ENCODE measurements at places on chromosomes 2 and 18. TPM values are rescaled to one million over a fixed set of nuclear protein-coding genes. Genes with fewer than 3 reads are reported as not detected.

The TBR1 gene
- 0.03 TPM for total RNA-seq

The SERPINB12 gene
- not detected for total RNA-seq

The CAPN14 gene
- total RNA-seq, result not detected

The CTAGE1 gene
- total RNA-seq, result 0.11 TPM

The IGFBP5 gene
- total RNA-seq, result not detected

The MYO5B gene
- 0.97 TPM for total RNA-seq

The POTEE gene
- 0.05 TPM for total RNA-seq

The EPAS1 gene
- 13.1 TPM for total RNA-seq

The RGPD8 gene
- total RNA-seq, result 5.5 TPM

The MRPL30 gene
- total RNA-seq, result 53.4 TPM

The KCNG2 gene
- total RNA-seq, result not detected

The C1GALT1C1L gene
- total RNA-seq, result 1.1 TPM

- H3K4me1 ChIP-seq, result no peaks in the 10 kb centered on the region
- H3K4me3 ChIP-seq, result no peak overlapping the region
- H3K27ac ChIP-seq, result no peak overlapping the region
- peaks cover 62% of the 10 kb centered on the region for H3K36me3 ChIP-seq
- H3K27me3 ChIP-seq, result no peaks in the 10 kb centered on the region
Measured at GRCh38 chr2:37091873-37092272, 7.6 kb downstream of the GPATCH11 start.

GRCh38 chr2:177983183-177983788 is 89.3 kb downstream of the PDE11A start:
- H3K4me3 ChIP-seq, result no peak overlapping the region
- H3K27ac ChIP-seq, result no peak overlapping the region
- DNase-seq, result peak; percentile 36
- no peaks in the 10 kb centered on the region for H3K36me3 ChIP-seq

DNA sequence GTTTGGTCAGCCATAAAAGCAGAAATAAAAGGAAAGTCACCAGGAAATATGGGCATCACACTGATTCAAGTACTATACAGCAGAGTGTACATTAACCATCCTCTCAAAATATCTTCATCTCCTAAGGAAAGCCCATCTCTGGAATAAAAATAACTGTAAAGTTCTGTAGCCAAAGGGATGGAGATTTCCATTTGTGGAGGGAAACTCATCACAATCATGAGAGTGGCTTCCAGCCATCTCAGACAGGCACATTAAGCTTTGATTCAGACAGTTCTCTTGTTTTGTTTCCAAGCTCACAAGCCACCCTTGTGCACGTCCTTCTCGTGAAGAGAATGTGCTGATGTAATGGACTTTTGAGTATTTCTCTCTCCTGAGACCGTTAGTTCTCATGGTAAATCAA is 695.5 kb downstream of the LRRTM4 start:
- H3K4me1 ChIP-seq, result no peaks in the 10 kb centered on the region
- no peaks in the 10 kb centered on the region for H3K27me3 ChIP-seq
- no peak for DNase-seq
- no peak overlapping the region for H3K4me3 ChIP-seq

GRCh38 chr2:80007777-80008503 is 296.6 kb downstream of the LRRTM1 start:
- no peaks in the 10 kb centered on the region for H3K27me3 ChIP-seq
- no peak overlapping the region for H3K27ac ChIP-seq
- peaks cover 26% of the 10 kb centered on the region for H3K4me1 ChIP-seq

DNA sequence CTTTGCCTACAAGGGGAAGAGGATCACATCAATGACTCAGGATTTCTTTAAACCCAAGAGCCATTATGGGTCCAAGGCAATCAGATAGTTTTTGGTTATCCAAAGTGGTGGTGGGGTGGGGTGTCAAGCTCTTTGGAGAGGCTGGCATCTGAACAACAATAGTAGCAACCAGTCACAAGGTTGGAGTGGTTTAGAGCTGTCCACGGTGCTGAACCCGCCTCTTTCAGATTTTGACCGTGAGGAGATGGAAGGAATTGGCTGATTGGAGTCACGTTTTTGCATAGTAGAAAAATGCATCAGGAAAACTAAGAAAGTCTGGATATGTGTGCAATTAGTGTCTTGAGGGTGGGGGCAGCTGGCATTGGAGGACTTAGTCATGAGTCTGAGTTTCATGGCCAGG is 159.9 kb downstream of the LOXHD1 start:
- no peak overlapping the region for H3K4me3 ChIP-seq
- H3K36me3 ChIP-seq, result no peaks in the 10 kb centered on the region
- H3K4me1 ChIP-seq, result 0 out of 2 replicates have a peak, but pooled peaks cover 4% of the 10 kb centered on the region
- DNase-seq, result no peak

DNA sequence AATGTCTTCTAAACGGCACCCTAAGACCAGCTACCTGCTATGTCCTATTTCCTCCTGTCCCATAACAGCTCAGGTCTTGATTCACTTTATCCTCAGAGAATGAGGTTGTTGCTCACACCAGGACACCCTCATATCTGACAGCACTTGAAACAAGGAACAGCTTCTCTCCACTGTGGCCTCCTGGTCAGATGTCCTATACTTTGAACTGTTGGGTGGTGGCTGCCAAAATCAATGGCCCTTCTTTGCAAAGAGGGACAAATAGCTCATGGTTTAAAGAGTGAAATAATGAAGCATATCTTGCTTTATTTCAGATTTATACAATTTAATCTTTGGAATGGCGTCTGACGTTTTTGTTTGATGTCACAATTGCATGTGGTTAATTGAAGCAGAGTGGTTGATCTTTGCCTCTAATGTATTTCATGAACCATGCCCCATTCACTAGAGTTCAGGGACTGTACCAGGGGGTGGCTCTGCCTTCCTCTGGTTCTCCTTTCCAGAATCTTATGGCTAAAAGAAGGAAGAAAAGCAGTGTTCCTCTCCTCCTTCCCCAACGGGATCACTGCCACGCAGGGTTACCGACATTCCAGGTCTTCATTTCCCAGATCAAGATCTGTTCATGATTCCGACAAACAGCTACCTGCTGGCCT is 24.1 kb upstream of the ZCCHC2 start:
- no peaks in the 10 kb centered on the region for H3K36me3 ChIP-seq
- H3K4me3 ChIP-seq, result no peak overlapping the region
- peaks cover 5% of the 10 kb centered on the region for H3K27me3 ChIP-seq
- H3K27ac ChIP-seq, result no peak overlapping the region

- H3K4me1 ChIP-seq, result no peaks in the 10 kb centered on the region
- DNase-seq, result no peak
- H3K27me3 ChIP-seq, result no peaks in the 10 kb centered on the region
- no peak overlapping the region for H3K27ac ChIP-seq
Measured at GRCh38 chr2:129757366-129757914, 222.0 kb upstream of the RAB6C start.

- H3K27me3 ChIP-seq, result 0 out of 2 replicates have a peak, but pooled peaks cover 2% of the 10 kb centered on the region
- H3K27ac ChIP-seq, result no peak overlapping the region
- no peak overlapping the region for H3K4me3 ChIP-seq
- no peaks in the 10 kb centered on the region for H3K4me1 ChIP-seq
Measured at GRCh38 chr2:231725476-231725875, 17.2 kb downstream of the PTMA start.

DNA sequence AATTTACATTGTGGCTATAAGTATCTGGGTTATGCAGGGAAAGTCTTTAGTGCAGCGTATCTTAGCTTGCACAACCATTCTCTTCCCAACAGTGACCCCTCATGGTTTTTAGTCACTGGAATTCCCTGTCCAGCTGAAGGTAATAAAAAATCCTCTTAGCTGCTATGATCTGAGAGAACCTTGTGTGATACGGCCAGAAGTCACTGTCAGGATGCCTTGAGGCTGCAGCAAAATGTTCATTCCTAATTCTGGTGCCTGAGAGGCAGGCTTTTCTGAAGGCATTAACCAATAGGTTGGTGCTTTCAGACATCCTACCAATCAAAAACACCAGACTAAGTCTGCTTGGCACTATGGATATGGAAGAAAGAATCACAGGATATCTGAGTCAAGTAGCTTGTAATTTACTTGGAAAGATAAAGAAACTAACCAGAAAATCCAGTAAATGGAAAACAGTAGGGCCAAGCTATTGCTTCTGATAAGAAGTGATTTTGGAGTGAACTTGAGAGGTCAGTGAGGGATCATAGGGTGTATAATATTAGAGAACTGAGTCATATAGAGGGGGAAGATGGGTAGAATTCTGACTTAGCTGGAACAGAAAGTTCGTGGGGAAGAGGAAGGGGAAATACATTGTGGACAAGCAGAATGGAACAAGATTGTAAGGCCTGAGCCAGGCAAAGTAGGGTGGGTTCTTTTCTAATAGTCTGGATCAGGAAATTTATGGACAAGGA is 89.0 kb upstream of the SLC14A2 start:
- H3K4me3 ChIP-seq, result no peak overlapping the region
- H3K27ac ChIP-seq, result no peak overlapping the region
- peaks cover 17% of the 10 kb centered on the region for H3K4me1 ChIP-seq
- no peaks in the 10 kb centered on the region for H3K36me3 ChIP-seq
- no peak for DNase-seq
- no peaks in the 10 kb centered on the region for H3K27me3 ChIP-seq

DNA sequence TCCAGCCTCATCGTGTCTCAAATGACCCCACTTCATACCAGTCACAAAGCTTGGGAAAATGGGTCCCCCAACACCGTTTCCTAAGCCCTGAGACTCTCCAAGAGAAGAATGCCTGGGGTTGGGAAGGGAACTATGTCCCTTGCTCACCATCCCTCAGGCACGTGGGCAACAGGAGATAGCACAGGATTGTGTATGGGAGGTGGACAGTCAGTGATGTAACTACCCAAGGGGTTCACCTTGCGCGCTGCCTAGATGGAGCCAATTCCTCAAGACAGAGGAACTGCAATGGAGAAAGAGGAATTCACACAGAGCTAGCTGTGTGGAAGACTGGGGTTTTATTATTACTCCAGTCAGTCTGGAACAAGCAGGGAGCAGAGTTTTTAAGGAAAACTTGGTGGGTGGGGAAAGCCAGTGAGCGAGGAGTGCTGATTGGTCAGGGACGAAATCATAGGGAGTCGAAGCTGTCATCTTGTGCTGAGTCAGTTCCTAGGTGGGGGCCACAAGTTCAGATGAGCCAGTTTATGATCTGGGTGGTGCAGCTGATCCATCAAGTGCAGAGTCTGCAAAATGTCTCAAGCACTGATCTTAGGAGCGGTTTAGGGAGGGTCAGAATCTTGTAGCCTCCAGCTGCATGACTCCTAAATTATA is 13.8 kb upstream of the CXCR1 start:
- no peak overlapping the region for H3K4me3 ChIP-seq
- H3K36me3 ChIP-seq, result no peaks in the 10 kb centered on the region
- no peaks in the 10 kb centered on the region for H3K4me1 ChIP-seq
- peaks cover 3% of the 10 kb centered on the region for H3K27me3 ChIP-seq
- H3K27ac ChIP-seq, result no peak overlapping the region

GRCh38 chr2:180003073-180003472 is 4.0 kb downstream of the CWC22 start:
- H3K27ac ChIP-seq, result no peak overlapping the region
- H3K27me3 ChIP-seq, result no peaks in the 10 kb centered on the region
- H3K4me3 ChIP-seq, result no peak overlapping the region
- H3K4me1 ChIP-seq, result peaks cover 8% of the 10 kb centered on the region
- no peak for DNase-seq

- H3K36me3 ChIP-seq, result no peaks in the 10 kb centered on the region
- H3K4me3 ChIP-seq, result no peak overlapping the region
- H3K27ac ChIP-seq, result no peak overlapping the region
- no peak for DNase-seq
- peaks cover 20% of the 10 kb centered on the region for H3K4me1 ChIP-seq
- no peaks in the 10 kb centered on the region for H3K27me3 ChIP-seq
Measured at GRCh38 chr2:181309586-181309985, 147.6 kb upstream of the ITGA4 start.

Data from SJSA1 (cell line).